ENCODE measurements at places on chromosomes 7 and 10.

DNA sequence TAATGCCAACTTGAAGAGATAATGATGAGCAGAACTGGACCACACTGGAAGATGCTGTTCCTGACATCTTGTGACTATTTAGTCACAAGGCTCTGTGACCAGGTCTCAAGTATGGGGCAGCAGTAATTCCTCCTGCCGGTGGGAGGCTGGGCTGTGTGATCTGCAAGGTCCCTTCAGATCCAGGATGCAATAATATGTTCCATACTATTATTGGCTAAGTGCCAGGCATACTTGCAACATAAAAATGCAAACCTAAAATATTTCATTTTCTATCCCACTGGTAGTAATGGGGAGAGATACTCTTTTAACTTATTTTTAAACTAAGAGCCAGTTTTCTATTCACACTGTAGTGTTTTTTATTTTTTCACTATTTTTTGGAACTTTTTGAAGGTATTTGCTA, 171.5 kb downstream of the CYP26A1 start:
- no peak for DNase-seq

DNA sequence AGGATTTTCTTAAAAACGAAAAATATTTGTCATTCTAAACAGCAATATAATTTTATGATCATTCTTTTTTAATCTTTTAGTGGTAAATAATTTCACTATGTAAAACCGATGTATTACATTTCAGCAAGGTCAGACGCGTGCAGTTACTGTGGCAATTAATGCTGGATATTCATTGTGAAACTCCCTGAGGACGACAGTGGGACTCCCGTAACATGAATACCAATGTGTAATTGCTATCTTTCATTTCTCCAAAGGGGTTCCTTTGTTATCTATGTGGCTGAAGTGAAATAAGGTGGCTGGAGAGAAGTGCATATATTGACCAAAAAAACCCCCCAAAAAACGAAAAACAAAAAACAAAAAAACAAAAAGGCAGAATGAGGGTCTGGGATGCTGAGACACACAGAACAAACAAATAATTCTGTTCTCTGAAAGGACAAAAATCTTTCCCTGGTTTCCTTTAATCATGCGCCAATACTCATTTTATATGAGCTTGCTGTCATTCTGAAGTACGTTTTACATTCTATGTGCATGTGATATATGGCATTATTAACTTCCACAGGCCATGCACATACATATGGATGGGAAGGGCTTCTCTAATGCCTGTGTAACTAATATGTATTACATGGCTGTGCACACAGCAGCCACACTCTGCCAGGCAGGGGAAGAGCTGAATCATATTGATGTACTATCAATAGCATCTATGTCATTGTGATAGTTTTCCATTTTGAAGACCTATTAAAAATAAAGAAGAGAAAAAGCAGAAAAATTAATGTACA, 161.4 kb downstream of the RAPGEF5 start:
- no peak for DNase-seq

GRCh38 chr7:39880556-39880955, 69.5 kb upstream of the CDK13 start:
- no peak for DNase-seq

DNA sequence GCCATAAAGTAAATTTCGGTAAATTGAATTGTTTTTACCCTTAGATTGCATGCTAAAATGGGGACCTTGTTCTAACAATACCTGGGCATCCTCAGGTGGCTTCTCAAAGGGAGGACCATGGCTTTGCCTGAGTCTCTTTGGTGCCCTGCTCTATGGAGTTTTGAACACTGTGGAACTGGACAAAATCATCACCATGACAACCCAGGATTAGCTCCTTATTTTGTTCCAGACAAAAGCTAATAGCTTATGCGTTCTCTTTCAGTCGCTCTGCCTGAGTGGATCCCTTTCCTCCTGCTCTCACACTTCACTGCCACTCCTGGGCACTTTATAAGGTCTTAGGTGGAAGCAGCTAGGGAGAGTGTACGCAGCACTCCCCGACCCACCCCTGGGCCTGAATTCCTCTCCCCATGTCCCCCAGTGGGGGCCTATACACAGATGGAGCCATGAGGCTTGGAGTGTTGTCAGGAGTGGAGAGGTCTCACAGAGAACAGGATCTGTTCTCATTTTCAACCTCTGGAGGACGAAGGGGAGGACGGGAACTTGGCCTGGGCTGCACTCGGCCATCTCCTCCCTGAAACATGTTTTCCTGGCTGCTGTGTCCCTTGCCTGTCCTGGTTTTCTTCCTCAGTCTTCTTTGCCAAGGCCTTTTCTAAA, 19.0 kb downstream of the ADCYAP1R1 start:
- DNase-seq: no peak

- no peak for DNase-seq
Measured at GRCh38 chr10:74958316-74958715, 131.9 kb downstream of the KAT6B start.

DNA sequence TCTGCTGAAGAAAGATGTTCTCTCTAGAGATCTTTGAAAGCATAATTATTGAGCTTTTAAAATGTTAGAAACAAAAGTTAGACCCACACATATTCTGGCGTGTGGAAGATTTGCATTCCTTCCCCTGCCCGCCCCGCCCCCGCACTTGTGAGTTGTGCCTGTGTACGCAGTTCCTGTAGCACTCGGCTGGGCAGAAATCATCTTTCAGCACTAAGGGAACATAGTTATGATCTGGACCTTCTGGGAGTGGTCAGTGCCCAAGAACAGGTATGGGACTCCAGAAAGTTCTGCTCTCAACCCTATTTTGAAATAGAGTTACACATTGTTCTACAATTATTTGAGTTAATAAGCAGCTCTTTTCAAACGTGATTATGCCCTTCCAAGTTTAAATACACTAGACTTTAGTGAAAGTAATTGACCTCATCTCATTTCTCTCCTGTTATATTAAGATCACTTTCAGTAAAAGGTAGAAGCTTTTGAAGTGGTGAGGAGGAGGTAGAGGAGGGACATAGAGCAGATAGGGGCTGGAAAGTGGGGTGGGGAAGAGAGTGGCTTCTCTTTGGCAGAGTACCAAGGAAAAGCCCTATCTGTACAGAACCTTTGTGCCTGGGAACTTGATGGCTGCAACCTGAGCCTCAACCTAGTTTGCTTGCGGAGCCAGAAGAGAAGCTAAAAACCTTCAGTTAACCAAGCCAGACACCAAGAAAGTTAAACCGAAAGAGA, 5.7 kb downstream of the BLVRA start:
- DNase-seq: peak; percentile 51

GRCh38 chr7:46210467-46210866, 289.4 kb upstream of the IGFBP3 start:
- DNase-seq: no peak

DNA sequence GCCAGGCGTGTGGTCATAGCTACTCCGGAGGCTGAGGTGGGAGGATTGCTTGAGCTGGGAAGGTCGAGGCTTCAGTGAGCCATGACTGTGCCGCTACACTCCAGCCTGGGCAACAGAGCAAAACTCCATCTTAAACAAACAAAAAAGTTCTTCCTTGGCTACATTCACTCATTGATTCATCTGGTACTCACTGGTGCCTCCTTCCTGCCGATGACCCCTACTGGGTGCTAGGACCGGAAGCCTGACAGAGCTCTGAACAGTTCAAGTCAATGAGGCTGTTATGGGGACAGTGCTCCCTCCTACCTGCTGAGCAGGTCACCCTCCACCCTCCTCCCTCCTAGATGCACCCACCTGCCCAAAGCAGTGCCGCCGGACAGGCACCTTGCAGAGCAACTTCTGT, 4.9 kb downstream of the PCOLCE start:
- no peak for DNase-seq

- no peak for DNase-seq
Measured at GRCh38 chr10:85490431-85490830, 876.2 kb downstream of the GRID1 start.

GRCh38 chr10:78758176-78758575, 310.6 kb upstream of the ZMIZ1 start:
- DNase-seq: no peak

DNA sequence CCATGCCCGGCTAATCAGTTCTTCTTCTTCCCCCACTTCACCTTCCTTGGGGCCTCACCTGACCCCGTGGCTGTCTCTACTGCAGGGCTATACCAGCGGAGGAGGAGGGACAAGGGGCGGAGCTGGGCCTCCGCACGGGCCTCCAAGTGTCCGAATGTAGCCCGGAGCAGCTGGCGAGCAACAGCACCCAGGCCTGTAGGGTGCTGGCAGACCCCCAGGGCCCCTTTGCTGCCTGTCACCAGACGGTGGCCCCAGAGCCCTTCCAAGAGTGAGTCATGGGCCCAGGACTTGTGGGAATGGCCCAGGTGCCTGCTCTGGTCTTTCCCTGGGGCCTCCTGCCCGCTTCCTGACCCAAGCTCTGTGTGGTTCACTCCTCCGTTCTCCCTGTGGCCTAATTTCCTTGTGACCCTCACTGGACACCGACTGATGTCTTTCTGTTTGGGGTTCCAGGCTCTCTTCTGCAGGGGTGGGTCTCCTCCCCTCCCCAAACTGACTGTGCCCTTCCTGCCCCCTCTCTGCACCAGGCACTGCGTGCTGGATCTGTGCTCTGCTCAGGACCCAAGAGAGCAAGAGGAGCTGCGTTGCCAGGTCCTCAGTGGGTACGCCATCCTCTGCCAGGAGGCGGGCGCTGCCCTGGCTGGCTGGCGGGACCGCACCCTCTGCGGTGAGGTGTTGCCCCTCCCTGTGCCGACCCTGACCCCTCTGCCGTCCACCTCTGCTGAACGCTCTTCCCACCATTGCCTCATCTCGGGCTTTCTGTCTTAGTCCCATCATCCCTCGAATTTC, 35.2 kb downstream of the EPHB4 start:
- no peak for DNase-seq

- peak; percentile 47 for DNase-seq
Measured at GRCh38 chr10:97333601-97334369, 744 bp downstream of the FRAT2 start.

DNA sequence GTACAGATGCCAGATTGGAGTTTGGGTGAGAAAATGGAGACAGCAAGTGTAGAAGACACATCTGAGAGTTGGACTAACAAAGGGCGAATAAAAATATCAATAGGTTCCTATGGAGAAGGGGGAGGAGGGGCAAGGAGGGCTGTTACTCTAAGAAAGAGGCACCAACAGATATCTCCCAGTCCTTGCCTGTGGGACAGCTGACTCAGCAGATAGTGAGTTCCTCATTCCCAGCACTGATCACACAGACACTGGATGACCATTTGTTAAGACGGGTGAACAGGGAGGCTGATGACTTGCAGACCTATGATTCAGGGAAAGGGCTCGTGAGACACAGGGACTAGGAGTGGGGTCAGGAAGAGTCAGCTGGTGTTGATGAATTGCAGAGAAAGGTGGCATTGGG, 5.7 kb upstream of the PRR15 start:
- DNase-seq: no peak

DNA sequence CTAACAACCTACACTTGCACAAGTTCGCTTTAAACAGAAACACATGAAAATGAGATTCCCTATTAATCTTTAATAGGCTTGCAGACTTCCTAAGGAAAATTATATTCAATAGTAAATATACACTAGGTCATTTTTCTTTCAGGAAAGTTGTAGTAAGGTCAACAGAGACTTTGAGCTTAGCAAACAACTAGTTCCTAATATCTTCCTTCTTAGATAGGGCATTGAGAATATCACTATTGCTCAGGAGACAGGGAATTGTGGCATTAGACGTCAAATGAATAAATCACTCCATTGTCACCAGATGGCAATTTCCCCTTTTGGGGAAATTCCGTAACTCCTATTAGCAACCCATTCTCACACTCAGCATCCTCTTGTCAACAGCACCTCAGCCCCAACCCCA, 164.9 kb downstream of the GFRA1 start:
- DNase-seq: no peak

- DNase-seq: no peak
Measured at GRCh38 chr10:63972949-63973827, 452.0 kb downstream of the REEP3 start.

DNA sequence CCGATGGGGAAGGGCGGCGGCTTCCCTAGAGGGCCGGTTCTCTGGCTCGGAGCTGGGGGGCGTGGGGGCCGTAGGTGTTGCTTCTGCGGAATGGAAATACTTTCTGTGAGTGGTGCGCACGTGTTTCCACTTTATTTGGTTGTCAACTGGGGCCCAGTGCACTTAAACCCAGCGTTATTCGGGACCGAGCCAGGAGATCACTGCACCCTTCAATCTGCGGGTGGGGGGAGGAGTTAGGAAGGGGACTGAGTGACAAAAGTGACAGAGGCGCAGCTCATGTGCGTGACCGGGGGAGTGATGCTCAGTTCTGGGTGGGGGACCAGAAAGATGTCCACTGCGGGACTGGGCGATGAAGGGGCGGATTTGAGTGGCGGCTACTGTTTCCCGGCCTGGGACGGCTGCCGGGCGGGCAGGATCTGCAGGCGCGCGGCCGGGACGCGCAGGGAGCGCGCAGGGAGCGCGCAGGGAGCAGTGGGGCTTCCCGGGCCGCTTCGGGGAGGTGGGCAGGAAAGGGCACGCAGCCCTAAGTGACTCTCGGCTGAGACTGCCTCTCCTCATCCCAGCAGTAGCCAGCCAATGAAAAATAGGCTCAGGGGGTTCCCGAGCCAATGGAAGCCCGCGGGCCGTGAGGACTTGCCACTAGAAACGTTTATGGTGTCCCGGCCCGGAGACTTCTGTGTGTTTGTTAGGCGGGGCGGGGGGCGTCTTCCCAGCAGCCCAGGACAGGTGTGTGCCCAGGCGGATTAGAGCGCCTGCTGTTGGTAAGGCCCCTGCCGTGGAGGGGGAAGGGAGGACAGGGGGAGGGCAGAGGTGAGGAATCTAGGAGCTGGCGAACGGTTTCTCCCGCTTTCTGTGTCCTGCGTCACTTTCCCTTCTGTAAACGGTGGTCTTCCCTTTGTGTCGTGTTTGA, 54.3 kb upstream of the KDM7A start:
- DNase-seq: peak; percentile 64

- DNase-seq: no peak
Measured at GRCh38 chr10:125708971-125709503, 10.5 kb upstream of the EDRF1 start.

DNA sequence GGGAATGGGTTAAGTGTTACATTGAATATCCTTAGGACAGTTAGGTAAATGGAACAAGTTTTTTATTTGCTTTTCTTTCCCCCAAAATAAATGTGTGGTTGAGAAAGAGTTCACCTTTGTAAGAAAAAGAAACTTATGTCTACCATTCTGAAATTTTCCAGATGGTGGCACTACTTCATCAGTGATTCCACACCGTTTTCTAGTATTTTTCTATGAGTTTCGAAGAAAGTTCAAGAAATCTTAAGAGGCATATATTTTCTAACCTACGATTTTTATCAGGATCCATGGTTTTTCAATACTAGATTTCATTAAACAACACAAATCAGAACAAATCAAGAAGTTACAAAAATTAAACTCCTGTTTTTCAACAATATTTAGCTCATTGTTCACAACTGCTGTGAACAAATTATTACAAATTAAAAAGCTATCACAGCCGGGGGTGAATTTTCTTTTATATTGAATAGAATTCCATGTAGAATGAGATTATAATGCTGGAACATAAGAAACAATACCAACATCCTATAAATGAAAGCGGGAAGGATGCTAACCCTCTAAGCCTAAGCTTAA, 163.1 kb upstream of the NPVF start:
- DNase-seq: no peak

GRCh38 chr10:33509231-33509831, 174.9 kb upstream of the NRP1 start:
- DNase-seq: no peak

- DNase-seq: no peak
Measured at GRCh38 chr10:24463611-24464426, 254.9 kb downstream of the KIAA1217 start.

- DNase-seq: no peak
Measured at GRCh38 chr7:11216276-11216675, 242.6 kb downstream of the PHF14 start.

GRCh38 chr10:67222934-67223333, 297.1 kb downstream of the LRRTM3 start:
- DNase-seq: no peak

- DNase-seq: peak; percentile 64
Measured at GRCh38 chr7:96321031-96321657, 754 bp downstream of the SLC25A13 start.

All from activated naive CD4-positive, alpha-beta T cell treated with anti-CD3 and anti-CD28 coated beads, Interleukin-2, amount 50 U/mL, for 16 hours (primary cell).